ENCODE measurements at places on chromosomes 2 and 18.

- no peak for DNase-seq
Observed at GRCh38 chr2:164054651-164055050, 318.8 kb upstream of the FIGN start.

DNA sequence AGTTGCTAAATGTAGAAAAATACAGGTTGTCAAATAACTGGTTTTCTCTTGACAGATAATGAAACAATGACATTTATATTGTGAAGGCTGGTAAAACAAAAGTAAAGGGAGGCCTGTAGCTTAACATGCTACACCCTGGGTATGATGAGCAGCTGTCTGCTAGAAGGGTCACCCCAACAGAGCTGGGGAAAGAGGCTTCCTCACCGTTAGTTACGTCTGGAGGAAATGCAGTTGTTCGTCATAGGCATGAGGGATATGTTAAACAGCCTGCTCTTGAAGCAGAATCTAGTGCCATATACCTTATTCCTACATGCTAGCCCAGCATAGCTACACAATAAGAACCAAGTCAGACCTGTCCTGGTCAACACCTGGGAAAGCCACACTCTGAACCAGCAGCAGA lies 49.9 kb downstream of the LPIN2 start:
- DNase-seq, result no peak

GRCh38 chr2:60405271-60405919 lies 148.1 kb downstream of the BCL11A start:
- no peak for DNase-seq

GRCh38 chr2:119261493-119262225 lies 38.0 kb downstream of the STEAP3 start:
- no peak for DNase-seq

DNA sequence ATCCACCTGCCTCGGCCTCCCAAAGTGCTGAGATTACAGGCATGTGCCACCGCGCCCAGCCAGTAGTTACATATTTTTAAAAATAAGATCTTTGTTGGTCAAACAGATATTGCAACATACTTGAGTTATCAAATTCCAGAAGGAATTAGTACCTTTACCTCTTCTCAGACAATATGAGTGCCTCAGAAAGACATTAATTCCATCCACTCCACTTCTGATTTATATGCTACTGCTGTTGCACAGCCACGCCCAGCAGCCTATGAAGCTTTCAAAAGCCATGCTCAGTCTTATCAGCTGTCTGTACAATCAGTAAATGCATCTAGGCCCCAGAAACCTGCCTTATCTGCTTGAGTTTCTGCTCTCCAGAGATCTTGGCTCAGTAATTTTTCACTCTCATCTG lies 47.8 kb downstream of the MEX3C start:
- DNase-seq, result no peak

DNA sequence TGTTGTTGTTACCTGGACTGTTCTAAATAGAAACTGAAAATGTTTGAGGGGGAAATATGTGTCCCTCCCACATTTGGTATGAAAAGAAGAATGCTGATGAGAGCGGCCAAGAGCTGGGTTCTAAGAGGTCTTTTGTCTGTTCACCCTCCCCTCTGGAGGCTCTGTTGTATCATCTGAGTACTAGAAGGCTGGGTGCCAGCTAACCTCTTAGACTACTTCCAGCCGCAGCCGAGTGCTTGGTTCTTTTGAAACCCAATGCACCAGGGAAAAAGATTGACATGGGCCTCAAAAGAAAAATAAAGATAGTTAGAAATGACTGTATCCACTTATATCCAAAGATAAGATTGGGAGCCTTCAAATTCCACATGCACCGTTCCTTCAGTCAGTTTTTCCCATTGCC lies 255.9 kb downstream of the TXNL1 start:
- no peak for DNase-seq

DNA sequence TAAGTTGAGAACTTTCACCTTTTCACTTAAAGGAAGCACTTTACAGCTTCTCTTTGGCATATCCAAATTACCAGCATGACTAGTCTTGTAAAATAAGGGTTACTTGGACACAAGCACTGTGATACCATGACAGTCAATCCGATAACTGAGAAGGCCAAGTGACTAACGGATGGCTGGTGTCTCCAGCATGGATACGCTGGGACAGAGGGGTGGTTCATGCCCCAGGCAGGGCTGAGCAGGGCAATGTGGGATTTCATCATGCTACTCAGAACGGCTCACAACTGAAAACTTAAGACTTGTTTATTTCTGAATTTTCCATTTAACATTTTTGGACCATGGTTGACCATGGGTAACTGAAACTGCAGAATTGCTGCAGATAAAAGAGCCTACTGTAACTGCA lies 43.1 kb upstream of the GPR155 start:
- no peak for DNase-seq

DNA sequence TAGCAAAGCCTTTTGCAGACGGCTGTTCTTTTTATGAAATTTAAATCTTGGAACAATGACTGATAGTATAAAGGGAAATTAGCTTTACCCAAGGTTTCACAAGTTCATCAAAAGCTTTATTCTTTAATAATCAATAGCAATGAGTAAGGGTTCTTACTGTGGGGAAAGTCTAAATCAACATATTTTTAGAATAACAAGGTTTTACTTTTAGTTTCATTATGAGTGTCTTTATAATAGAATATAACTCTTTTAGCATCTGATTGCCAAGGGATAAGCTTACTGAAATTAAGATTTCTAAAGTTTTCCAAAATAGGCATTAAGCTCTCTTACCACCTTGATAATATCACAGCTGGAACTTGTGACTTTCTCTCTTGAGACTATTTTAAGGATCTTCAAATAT lies 1489.7 kb downstream of the LRP1B start:
- DNase-seq, result no peak

GRCh38 chr2:223860809-223861738 lies 23.7 kb upstream of the AP1S3 start:
- DNase-seq, result no peak

- DNase-seq, result no peak
Observed at GRCh38 chr2:152369176-152369860, 34.3 kb downstream of the FMNL2 start.

Measured in GM12864 (cell line).